ENCODE measurements at places on chromosomes 7 and 10. TPM values are rescaled to one million over a fixed set of nuclear protein-coding genes. Genes with fewer than 3 reads are reported as not detected.

DNA sequence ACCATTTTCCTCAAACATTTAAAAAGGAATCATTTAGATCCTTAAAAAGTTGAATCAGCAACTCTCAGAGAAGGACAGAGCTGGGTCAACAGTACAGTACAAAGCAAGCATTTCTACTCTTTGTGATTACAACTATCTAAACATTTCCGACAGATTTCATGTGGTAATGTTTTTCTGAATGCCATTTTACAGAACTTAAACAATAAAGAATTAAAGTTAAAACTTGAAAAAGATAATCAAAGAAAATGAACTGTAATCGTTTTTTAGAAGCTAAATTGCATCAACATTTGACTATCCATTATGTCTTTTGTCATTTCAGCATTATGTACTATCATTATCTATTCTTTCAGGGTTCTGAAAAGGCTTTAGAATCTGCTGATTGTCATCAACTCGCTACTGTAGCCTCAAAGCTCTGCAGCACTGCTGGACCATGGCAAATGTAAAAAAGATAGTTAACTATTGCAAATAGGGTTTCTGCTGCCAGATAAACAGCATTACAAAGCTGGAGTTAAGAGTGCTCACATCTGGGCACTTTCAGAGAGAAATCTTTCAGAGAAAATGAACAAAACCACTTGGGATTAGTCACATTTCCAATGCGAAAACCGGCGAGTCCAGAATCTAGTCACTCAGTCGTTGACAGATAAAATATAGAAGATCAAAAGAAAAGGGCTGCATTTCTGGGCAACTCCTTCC, 160.4 kb upstream of the LAMB4 start:
- no peak overlapping the region for H3K4me3 ChIP-seq
- H3K27me3 ChIP-seq = peaks cover 2% of the 10 kb centered on the region
- H3K27ac ChIP-seq = no peak overlapping the region
- H3K36me3 ChIP-seq = no peaks in the 10 kb centered on the region
- no peaks in the 10 kb centered on the region for H3K4me1 ChIP-seq
- no peak for DNase-seq

DNA sequence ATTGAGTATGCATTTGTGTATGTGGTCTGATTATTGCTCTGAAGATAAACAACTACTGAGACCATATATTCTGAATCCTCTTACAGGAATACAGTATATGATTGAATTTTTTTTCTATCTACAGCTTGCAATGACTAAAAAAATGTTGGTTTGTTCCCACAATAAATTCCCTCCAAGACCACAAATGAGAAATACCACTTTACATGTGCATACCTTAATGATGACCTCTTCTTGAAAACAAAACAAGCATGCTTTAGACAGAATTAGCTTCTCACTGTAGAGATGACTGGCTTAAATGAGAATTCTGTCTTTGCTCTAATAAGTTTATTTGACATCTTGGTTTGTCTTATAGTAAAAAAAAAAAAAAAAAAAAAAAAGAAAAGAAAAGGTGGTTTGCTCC, 241.5 kb downstream of the PCDH15 start:
- no peak overlapping the region for H3K27ac ChIP-seq
- no peak overlapping the region for H3K4me3 ChIP-seq
- no peak for DNase-seq
- H3K27me3 ChIP-seq = no peaks in the 10 kb centered on the region

DNA sequence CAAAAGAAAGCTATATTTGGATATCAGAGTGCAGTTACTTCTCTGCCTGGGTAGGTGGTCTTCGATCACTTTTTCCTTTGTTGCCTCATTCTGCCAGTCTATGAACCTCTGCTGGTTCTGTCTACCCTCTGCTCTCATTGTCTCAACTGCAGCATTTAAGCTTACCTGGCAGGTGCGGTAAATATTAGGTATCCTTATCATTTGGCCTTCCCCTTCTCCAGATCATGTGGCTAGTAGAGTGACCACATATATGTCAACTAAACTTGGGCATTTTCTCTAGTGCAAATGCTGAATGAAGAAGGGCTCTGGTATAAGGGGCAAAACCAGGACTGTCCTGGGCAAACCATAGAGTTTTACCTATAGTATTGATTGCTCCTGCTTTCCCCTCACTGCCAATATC, 180.8 kb downstream of the MDFIC start:
- H3K36me3 ChIP-seq = no peaks in the 10 kb centered on the region
- no peaks in the 10 kb centered on the region for H3K27me3 ChIP-seq
- H3K4me1 ChIP-seq = no peaks in the 10 kb centered on the region
- no peak for DNase-seq
- no peak overlapping the region for H3K4me3 ChIP-seq
- no peak overlapping the region for H3K27ac ChIP-seq

DNA sequence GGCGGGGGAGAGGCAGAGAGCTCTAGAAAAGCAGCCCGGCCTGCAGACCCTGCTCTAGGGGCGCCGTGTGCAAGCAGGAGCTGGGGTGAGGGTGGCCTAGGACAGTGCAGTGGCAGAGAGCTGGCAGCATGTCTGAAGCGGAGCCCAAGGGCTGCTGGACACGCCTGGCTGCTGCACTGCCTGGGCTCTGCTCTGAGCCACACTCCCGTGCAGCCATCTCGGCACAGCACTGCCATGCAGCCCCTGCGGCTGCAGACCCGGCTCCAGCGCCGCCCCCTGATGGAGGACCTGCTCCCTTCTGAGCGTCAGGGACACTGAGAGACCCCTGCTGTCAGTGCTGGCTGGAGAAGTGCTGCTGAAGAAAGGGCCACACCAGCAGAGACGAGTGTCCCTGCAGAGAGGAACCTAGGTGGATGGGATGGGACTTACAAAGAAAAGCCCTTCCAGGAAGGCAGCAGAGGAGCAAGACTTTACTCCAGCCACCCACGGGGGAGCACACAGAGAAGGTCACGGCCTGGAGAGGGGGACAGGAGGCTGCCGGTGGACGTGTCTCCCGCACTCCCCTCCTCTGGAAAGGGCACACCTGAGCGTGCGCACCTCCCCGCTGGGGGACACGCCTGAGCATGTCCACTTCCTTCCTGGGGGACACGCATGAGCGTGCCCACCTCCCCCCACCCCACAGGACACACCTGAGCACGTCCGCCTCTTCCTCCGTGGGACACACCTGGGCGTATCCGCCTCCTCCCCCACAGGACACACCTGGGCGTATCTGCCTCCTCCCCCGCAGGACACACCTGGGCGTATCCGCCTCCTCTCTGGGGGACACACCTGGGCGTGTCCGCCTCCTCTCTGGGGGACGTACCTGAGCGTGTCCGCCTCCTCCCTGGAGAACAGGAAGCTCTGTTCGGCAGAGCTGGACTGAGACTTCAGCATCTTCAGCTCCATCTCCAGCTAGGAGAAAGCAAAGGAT, 252.9 kb downstream of the MAD1L1 start:
- H3K36me3 ChIP-seq = peaks cover 1% of the 10 kb centered on the region
- H3K4me3 ChIP-seq = no peak overlapping the region
- H3K27ac ChIP-seq = no peak overlapping the region
- no peak for DNase-seq

- DNase-seq = no peak
- no peak overlapping the region for H3K27ac ChIP-seq
- no peak overlapping the region for H3K4me3 ChIP-seq
- H3K36me3 ChIP-seq = no peaks in the 10 kb centered on the region
- H3K27me3 ChIP-seq = peaks cover 23% of the 10 kb centered on the region
Observed at GRCh38 chr10:88805361-88805760, 2.8 kb downstream of the LIPM start.

- peaks cover 21% of the 10 kb centered on the region for H3K4me1 ChIP-seq
- no peak overlapping the region for H3K4me3 ChIP-seq
- peaks cover 10% of the 10 kb centered on the region for H3K36me3 ChIP-seq
- DNase-seq = no peak
- no peak overlapping the region for H3K27ac ChIP-seq
Observed at GRCh38 chr7:4707980-4708411, 25.9 kb downstream of the FOXK1 start.

DNA sequence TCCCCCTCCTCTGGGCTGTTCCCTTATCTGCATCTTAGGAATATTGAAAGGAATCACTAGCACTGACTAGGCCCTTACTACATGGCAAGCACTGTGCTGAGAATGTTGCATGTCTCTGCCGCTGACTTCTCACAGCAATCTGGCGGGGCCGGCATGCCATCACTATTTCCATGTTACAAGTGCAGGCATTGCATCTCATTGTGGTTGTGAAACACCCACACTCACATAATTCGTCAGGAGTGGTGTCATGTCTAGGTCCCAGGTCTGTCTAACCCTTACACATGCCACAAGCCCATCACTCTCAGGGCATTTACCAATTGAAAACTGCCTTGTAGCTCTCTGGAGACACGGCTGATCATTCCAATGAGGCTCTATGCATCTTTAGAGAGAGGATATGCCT, 8.5 kb upstream of the IL2RA start:
- peaks cover 6% of the 10 kb centered on the region for H3K36me3 ChIP-seq
- H3K27me3 ChIP-seq = no peaks in the 10 kb centered on the region
- H3K4me1 ChIP-seq = peaks cover 95% of the 10 kb centered on the region
- peak overlapping the region; percentile 80 for H3K4me3 ChIP-seq
- peak overlapping the region; percentile 97 for H3K27ac ChIP-seq
- DNase-seq = no peak

DNA sequence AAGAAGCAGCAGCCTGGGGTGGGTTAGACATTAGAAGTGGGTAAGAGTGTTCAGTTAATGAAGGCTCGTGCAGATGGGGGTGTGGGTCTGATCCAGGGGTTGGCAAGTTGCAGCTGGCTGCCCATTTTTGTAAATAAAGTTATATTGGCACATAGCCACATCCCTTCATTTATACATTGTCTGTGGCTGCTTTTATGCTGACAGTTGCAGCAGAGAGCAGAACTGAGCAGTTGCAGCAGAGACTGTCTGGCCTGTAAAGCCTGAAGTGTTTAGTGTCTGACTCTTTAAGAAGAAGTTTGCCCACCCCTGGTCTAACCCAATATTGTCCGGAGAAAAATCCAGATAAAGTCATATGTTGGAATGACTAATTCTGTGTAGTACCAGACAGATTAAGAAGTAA, 38.1 kb downstream of the GLRX3 start:
- H3K4me3 ChIP-seq = no peak overlapping the region
- peaks cover 51% of the 10 kb centered on the region for H3K36me3 ChIP-seq
- no peak for DNase-seq
- H3K27me3 ChIP-seq = peaks cover 1% of the 10 kb centered on the region
- peak overlapping the region; percentile 70 for H3K27ac ChIP-seq

GRCh38 chr7:90655566-90655965, 59.4 kb downstream of the CDK14 start:
- no peaks in the 10 kb centered on the region for H3K36me3 ChIP-seq
- H3K4me1 ChIP-seq = no peaks in the 10 kb centered on the region
- DNase-seq = no peak
- no peak overlapping the region for H3K27ac ChIP-seq
- no peaks in the 10 kb centered on the region for H3K27me3 ChIP-seq
- no peak overlapping the region for H3K4me3 ChIP-seq

DNA sequence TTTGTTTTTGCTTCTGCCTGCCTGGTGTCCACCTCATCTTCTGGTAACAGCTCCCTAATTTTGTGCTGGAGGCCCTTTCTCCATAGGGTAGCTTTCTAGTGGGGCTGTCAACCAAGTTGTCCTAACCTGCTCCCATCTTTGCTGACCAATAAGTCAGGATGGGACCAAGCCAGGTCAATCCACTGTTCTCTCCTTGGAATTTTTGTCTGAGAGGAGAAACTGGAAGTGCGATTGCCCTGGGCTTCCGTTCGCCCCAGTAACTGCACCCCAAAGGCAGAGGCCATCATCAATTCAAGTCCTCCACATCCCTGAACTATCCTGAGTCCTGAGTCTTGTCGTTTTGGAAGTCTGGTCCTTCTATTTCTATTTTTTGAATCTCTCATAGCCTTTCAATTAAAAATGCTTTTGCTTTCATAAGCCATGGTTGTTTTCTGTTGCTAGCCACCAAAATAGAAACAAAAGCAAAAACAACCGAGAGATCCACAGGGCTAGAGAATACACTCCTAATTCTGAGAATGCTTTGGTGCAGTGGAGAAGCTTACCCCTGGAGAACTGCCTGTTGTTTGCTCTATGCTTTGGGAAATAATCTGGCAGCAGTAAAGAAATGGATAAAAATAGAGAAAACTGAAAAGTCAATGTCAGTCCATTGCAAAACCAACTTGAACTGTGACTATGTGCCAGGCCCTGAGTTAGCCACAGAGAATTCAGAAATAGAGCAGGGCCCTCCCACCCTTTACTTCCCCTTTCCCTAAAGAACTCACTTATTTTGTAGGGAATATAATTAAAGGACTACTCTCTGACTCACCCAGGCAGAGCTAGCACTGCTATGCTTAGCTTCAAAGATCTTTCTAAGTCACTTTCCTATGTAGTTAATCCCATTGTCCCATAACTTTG, 368.1 kb downstream of the CXCL12 start:
- no peaks in the 10 kb centered on the region for H3K36me3 ChIP-seq
- no peak overlapping the region for H3K27ac ChIP-seq
- DNase-seq = no peak
- H3K27me3 ChIP-seq = no peaks in the 10 kb centered on the region

DNA sequence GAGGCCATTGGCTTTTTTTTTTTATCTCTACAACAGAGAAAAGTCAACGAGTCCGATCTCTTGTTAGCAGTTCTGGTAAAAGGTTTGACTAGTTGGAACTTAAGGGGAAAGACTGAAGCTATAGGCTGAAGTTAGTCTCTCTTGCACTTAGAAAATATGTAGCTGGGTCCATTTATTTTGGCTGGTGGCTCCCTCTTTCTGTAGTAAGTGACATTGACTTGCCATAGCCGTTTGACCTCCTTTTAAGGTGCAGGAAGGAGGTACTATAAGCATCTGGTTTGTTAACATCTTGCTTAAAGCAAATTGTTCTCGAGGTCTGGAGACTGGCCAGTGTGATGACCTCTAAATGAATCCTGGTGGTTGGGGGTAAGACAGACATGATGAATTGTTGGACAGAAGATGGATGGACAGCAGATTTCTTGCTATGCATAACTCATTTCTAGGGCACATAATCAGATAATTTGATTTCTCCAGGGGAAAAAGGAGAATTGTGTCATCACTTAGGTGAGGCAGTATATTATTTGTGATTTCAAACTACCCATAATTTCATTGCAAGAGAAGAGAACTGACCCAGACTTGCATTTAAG, 356.3 kb upstream of the GALNT17 start:
- no peak overlapping the region for H3K27ac ChIP-seq
- no peak for DNase-seq
- no peak overlapping the region for H3K4me3 ChIP-seq
- peaks cover 26% of the 10 kb centered on the region for H3K4me1 ChIP-seq
- H3K36me3 ChIP-seq = peaks cover 2% of the 10 kb centered on the region

PIP gene
- not detected for total RNA-seq

SPDYE8 gene
- not detected for total RNA-seq

PRPS1L1 gene
- total RNA-seq = not detected

NPFFR1 gene
- not detected for total RNA-seq

EPHB6 gene
- total RNA-seq = 5.6 TPM

CFTR gene
- not detected for total RNA-seq

TAS2R41 gene
- total RNA-seq = not detected

MEOX2 gene
- total RNA-seq = not detected

RET gene
- 0.31 TPM for total RNA-seq
